ENCODE measurements at places on chromosomes 2 and 18.
A peak's percentile ranks its signal among the peaks of the same experiment; 100 is the strongest.

DNA sequence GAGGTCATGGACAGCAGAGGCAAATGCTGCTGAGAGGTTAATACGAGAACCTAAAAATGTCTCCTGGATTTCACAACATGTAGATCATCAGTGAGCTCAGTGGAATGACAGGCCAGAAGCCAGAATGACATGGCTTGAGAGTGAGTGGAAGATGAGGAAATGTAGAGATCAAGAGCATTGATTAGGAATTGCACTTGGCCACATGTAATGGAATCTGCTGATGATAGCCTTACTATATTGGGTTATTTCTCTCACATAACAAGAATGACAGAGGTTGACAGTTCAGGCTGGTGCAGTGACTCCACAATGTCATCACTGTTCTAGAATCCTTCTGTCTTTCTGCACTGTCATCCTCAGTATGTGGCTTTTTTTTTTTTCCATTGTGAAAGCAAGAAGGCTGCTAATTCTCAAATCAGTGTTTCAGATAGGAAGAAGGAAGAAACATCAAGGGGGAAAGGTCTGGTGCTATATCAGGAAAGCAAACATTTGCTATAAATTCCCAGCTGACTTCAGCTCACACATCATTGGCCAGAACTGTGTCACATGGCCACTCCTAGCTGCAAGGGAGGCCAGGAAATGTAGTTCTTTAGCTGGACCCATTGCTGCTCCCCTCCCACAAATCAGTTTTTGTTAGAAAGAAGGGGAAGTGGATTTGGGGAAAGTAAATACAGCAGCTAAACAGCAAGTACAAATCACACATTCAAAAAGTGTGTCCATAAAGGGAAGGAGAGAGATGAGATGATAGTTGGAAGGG lies 127.2 kb downstream of the FAM161A start:
- DNase-seq: no peak

GRCh38 chr2:170339750-170340692 lies 162.1 kb downstream of the MYO3B start:
- no peak for DNase-seq

GRCh38 chr18:37297106-37297505 lies 268.5 kb downstream of the CELF4 start:
- no peak for DNase-seq

GRCh38 chr2:96962567-96963203 lies 23.7 kb downstream of the FAM178B start:
- DNase-seq: no peak

DNA sequence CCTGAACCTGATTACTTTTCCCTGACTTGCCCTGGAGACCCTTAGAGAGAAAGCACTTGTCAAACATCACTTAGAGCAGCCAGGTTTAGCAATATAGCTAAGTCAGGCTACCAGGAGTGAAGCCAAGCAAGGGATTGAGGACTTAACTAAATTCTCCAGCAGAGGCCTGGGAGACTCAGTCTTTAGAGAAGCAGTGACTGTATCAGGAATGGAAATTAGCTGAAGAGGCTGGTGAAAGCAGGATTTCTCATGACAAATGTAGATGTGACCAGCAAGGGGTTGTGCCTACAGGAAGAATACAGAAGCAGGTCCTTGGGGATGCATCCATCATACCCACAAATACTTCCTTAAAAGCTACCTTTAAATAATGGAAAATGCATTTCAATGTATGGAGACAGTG lies 368.9 kb upstream of the MEIS1 start:
- no peak for DNase-seq

GRCh38 chr2:230130668-230131364 lies 62.1 kb upstream of the SLC16A14 start:
- DNase-seq: peak; percentile 68

DNA sequence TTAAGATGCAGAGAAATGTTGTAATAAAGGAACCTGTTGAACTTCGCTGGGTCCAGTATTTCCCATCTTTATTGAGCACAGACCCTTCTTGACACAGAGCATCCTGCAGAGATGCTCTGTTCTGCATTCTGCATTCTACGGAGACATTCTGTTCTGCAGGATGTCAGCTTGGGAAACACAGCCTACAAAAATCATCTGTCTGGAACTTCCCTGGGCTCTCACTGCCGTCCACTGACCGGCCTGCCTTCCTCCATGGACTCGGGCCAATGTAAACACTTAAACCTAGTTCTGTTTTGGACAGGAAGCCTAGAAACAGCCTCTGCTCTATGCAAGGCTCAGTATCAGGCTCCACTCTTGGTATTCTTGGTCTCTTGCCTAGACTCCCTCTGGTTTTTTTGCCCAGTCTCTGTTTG lies 90.0 kb upstream of the PPP1CB start:
- peak; percentile 82 for DNase-seq

DNA sequence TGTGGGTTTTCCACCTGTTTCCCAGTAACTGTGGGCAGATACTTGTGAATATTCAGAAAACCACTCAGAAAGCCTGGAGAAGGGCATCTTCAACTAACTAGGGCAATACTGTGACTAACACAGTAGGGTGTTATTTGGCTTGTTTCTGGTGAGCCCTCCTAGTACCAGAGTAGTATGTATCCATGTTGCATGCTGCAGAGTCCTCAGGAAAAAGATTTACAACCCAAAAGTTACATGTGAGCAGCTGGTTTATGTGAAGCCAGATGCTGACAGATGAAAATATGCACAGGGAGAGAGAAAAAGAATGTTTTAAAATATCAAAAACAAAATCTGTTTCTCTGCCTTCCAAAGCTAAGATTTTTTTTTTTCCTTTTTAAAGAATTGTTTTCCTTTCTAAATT lies 333.2 kb upstream of the UBE2E3 start:
- DNase-seq: peak; percentile 24

- no peak for DNase-seq
These were observed 47.8 kb downstream of the TGFA start for GRCh38 chr2:70505613-70506391.

DNA sequence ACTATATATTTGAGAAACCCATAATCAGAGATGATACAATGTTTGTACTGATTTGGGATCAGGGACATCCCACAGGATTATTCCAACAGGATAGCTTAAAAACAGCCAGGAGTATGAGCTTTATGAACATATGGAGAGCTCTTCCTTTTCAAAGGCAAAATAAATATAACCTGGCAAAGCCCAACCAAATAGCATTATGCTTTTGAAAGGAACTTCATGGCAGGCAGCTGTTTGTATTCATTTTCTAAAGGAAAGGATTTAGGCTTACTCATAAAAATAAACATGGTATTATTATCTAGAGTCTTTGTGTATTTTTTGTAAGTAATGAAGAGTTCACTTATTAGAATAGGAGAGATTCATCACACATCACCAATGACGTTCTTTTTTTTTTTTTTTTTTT lies 44.4 kb downstream of the CCDC195 start:
- DNase-seq: no peak

GRCh38 chr2:62297624-62298010 lies 101.7 kb downstream of the B3GNT2 start:
- DNase-seq: no peak

DNA sequence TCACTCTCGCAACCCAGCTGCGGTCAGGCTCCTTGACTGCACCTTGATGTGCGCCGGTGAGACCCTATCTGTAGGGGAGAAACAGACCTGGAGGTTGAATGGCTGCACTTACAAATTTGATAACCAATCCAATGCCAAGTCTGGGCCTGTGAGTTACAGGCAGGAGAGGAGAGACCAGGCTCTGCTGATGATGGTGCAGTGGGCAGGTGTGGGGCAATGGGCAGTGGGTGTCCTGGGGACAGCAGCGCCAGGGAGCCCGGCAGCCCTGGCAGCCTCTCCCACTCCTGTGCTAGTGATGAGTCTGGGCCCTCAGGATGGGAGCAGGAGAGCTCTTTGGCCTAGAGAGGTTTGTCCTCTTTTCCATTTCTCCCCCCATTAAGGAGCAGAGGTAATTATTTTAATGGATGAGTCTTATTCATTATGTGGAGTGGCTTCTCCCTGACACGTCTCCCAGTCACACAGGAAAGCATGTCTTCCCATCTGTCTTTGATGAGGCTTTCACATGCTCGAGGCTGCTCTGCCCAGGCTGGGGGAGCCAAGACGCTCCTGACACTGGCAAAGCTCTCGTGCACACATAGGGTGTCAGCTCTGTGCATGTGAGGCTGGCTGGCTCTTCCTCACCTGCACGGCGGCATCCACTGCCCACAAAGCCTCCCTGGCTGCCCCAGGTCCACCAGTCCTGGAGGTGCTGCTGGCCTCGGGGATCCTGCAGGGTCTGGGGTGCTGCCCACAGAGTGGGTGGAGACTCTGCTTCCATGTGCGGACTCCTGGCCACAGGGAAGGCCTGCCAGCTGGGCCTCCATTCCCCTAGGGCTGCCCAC lies 10.0 kb upstream of the ALLC start:
- DNase-seq: no peak

- DNase-seq: no peak
These were observed 17.3 kb downstream of the CYS1 start for GRCh38 chr2:10062931-10063365.

DNA sequence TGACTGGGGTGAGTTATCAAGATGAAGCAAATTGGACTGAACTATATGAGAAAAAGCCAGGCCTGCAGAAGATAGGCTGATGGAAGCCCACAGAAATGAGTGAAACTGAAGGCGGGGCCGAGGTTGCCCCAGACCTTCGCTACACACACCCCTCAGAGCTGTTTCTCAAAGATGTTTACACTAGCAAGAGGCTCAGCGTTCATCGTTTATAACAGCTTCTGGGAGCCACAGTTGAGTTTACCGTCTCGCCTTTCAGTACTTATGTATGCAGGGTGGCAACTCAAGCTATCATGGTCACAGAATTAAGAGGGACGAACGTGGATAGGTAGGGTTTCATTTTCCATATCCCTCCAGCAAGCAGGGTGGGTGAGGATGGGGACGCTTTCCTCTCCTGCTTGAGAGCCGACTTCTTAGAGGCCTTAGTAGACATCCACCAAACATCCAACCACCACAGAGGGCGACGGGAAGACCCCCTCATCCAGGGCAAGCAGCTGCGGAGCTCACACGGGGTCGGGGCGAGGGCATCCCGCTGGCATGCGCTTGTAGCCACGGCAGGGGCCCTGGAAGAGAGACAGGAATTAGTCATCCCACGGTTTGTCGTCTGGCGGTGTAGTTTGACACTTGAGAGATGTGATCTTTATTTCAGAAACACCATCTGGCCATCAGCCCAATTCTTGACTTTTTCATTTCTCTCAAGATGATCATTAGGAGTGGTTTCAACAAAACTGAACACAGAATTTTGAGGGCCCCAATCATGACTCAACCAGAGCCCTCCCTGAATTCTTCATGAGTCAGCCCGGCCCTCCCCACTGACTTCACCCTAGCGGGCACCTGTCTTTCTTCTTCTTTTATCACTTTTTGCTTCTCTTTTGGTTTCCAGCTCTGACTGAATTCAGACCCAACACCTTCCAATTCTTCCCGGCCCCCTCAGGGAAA lies 109.1 kb upstream of the CTDP1 start:
- DNase-seq: peak; percentile 14

- DNase-seq: peak; percentile 71
These were observed 23.0 kb downstream of the CDC42EP3 start for GRCh38 chr2:37648331-37649011.

DNA sequence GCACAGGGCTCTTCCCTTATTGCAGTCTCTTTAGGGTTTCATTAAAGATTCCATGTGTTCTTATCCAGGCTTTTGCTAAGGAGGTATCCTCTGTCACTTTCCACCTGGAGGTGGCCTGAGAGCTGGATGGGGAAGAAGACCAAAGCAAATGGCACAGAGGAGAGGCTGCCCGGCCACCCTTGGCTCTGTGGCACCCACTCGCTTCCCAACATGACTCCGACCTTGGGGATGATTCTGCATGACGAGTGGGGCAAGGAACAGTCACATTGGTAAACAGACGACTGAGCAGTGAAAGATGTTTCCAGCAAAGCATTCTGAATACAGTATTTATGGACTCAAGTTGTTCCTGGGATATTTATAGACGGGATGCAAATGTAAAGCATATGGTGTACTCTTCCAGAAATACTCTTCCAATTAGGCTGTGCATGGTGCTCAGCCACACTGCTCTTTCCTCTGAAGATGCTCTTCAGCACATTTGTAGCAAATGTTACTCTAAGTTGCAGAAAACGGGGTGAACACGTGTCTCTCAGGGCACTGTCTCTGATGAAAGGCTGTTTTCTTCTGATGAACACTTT lies 377.1 kb upstream of the HS6ST1 start:
- DNase-seq: no peak

DNA sequence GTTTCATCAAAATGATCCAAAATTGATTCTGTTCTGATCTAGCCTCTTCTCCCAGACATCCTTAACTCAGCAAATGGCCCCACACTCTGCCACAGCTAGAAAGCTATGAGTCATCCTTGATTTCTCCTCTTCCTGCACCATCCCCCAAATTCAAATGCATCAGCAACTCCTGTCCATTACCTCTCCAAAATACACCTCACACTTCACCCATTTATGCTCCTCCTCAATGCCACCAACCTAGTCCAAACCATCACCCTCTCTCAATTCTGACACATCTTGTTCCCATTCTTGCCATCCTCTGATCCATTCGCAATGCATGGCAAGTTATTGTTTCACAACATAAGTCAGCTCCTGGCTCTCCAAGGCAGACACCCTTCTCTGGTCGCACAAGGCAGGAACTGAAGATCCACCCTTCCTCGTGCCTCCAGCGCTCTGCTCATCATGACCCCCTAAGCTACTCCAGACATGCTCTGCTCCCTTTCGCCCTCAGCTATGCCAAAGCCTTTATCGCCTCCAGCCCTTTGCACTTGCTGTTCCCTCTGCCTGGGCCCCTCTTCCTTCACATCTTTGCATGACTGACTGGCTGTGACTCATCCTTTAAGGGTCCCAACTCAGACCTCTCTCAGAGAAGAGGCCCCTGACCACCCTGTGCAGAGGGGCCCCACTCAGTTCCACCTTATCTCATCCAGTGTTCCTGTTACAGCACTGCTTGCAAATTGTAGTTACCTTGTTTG lies 83.6 kb downstream of the MREG start:
- DNase-seq: no peak

GRCh38 chr2:6909431-6910385 lies 7.5 kb upstream of the RNF144A start:
- DNase-seq: no peak

DNA sequence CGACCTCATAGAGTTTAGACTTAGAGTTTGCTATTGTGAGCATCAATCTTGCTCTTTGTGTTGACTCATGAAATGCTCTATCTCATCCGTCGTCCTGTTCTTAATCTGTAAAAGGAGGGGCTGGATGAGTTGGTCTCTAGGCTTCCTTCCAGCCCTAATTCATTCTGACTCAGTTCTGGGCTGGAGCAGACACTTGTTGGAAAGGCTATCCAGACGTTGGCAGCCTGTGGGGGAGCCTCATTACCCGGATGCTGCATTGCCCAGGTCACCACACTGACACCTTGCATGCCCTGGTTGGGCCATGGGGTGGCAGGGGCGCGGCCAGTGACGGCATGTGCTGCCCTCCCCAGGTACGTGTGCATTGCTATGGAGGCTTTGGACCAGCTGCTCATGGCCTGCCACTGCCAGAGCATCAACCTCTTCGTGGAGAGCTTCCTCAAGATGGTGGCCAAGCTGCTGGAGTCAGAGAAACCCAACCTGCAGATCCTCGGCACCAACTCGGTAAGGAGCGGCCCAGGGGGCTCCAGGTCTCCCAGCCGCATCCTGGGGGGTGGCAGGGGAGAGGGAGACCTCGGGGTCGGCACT lies 61.5 kb downstream of the EFR3B start:
- DNase-seq: no peak

GRCh38 chr2:41020358-41020757 lies 568.5 kb upstream of the SLC8A1 start:
- DNase-seq: no peak
